ENCODE measurements at places on chromosomes 11 and 22. TPM values are rescaled to one million over a fixed set of nuclear protein-coding genes. Genes with fewer than 3 reads are reported as not detected.

A4GALT gene
- total RNA-seq = 70.9 TPM

OR52A5 gene
- total RNA-seq = not detected

BDNF gene
- 0.37 TPM for total RNA-seq

ZDHHC5 gene
- 34.3 TPM for total RNA-seq

LGALS1 gene
- 1,038 TPM for total RNA-seq

BTG4 gene
- total RNA-seq = not detected

LGALS12 gene
- 2.0 TPM for total RNA-seq

IFT27 gene
- total RNA-seq = 18.8 TPM

CDON gene
- 40.9 TPM for total RNA-seq
